ENCODE measurements at places on chromosomes 7 and 10.

- no peak for DNase-seq
Measured at GRCh38 chr7:22732556-22733126, 5.6 kb downstream of the IL6 start.

- no peak for DNase-seq
Measured at GRCh38 chr7:114788706-114789105, 133.2 kb upstream of the MDFIC start.

DNA sequence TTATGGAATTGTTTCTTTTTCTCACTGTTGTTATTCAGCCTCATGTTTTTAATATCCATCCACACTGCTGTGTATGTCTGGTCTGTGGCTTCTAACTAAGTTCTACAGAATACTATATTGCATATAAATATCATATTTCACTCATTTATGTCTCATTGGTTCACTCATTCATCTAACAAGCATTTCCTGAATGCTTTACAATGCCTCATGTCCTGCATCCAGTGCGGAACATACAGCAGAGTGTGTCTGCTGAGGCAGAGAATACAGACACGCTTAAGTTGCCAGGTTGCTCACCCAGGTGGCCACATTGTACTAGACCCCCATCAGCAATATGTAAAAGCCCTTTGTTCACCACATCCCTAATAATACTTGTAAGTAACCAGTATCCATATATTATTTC, 111.8 kb upstream of the CNTNAP2 start:
- no peak for DNase-seq

- DNase-seq: no peak
Measured at GRCh38 chr7:123431075-123431614, 103.2 kb downstream of the IQUB start.

GRCh38 chr10:120600871-120601649, 144.0 kb downstream of the PLPP4 start:
- DNase-seq: no peak

DNA sequence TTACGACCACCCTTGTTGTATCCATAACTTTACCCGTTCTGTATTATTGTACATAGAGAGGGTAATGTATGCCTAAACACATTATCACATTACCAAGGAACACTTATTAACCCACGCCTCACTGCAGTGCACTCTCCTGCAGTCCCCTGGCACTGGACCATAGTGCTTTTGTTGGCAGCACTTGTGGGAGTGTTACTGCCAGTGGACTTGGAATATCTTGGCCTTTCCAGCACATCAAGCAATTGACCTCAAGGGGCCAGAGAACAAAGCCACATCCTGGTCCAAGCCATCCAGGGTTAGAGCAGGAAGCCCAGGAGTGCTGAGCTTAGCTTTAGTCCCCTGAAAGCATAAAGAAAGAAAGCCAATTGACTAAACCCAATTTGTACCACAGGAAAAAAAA, 304.2 kb downstream of the PCDH15 start:
- DNase-seq: no peak

DNA sequence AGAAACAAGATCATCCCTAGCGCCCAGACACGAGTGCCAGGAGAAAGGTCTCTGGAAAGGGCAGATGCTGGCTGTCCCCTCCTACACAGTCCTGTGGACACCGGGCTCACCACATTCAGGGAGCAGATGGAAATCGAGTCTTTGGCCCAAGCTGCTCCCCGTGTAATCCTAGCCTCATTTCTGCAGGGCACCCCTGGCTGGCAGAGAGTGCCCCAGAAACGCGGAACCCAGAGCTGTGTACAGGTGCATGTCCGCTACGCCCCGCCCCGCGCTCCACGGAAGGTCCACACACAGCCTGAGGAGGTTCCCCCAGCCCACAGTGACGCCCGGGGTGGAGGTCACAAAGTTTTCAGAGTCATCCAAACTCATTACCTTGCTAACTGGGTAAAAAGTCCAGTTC, 202.8 kb downstream of the MAD1L1 start:
- no peak for DNase-seq

DNA sequence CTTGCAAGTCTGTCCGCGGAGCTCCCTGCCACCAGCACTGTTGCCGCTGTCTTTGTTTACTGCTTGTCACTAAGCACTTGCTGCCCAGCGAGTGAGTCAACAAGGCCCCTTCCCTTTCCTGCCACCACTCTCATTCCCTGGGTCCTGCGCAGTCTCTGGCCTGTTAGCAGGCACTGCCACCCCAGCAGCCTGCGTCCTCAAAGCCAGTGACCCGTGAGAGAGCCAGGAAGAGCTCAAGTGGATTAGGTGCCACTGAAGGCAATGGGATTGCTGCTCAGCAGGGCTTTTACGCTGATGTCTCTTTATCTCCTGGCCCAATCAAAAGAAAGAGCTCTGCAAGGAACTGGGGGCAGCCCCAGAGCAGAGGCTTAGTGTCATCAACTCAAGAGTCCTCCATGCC, at the start of gene FRMPD2:
TSS of gene FRMPD2 (minus strand) at position 61 of the 400 bp plus-strand sequence. CDS start 129 bp downstream, outside the sequence.
- no peak for DNase-seq

DNA sequence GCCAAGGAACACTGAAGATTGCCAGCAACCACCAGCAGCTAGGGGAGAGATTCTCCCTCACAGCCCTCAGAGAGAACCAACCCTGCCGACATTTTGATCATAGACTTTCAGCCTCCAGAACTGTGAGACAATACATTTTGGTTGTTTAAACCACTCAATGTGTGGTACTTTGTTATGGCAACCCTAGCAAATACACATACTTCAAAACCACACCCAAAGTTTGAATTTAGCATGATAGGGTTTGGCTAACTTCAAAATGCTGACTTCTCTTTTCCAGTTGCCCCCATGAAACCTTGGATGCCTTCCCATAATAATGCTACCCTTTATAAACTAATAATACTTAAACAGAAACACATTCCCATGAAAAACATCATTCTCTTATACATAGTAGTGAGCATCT, 149.8 kb downstream of the DGKI start:
- no peak for DNase-seq

GRCh38 chr7:50349963-50350944, 45.7 kb downstream of the IKZF1 start:
- DNase-seq: no peak

DNA sequence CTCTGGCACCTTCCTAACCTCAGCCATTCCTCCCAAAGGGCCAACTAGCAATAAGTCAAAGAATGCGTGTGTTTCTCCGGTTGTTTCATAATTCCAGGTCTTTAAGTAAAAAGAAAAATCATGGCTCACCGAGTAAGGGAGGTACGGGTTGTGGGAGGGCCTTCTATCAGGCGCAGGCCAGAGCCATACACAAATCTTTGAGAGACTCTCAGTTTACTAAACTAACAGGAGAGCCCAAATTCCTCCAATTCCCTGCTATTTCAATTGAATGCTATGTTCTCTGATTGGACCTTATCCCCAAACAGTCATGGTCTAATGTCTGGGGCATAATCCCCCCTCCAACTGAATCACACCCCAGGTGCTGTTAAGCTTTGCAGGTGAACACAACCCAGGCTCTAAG, 26.2 kb upstream of the SLF2 start:
- no peak for DNase-seq

GRCh38 chr7:155425887-155426286, 32.0 kb upstream of the EN2 start:
- DNase-seq: no peak

DNA sequence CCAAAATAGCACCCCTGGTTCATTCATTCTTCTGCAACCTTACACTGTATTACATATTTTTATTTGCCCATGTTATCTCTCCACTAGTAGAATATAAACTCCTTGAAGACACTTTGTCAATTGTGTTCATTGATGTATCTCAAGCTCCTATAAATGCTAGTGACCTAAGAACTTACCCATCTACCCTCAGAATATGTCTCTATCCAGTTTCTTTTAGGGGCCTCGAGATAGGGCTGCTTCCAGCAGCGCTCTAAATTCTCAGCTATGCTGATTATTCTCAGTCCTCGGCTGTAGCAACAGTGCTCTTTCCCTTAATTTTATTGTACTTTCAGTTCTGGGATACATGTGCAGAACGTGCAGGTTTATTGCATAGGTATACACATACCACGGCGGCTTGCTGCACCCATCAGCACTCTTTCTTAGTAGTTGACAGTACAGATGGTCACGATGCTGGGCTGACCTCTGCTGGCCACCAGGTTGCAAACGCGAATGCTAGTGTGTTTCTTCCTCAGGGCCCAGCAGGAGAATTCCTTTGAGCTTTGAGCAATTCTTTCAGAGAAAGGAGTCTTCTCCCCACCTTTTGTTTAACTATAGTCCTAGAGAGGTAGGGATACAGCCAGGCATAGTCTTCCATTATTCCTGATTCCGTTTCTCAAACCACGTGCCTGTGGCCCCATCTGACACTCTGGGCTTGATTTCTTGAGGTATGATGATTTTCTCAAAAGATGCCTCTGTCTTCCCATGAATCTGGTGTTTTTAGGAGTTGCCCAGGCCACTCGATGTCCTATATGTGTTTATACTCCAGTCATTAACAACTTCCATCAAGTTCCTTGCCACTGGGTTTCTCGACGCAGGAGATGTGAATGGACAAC, 49.1 kb upstream of the CDC14C start:
- no peak for DNase-seq
